GM23338 (cell line): ENCODE measurements at places on chromosomes 3 and 15.

- DNase-seq = no peak
Measured at GRCh38 chr3:193790086-193790990, 197.3 kb downstream of the OPA1 start.

DNA sequence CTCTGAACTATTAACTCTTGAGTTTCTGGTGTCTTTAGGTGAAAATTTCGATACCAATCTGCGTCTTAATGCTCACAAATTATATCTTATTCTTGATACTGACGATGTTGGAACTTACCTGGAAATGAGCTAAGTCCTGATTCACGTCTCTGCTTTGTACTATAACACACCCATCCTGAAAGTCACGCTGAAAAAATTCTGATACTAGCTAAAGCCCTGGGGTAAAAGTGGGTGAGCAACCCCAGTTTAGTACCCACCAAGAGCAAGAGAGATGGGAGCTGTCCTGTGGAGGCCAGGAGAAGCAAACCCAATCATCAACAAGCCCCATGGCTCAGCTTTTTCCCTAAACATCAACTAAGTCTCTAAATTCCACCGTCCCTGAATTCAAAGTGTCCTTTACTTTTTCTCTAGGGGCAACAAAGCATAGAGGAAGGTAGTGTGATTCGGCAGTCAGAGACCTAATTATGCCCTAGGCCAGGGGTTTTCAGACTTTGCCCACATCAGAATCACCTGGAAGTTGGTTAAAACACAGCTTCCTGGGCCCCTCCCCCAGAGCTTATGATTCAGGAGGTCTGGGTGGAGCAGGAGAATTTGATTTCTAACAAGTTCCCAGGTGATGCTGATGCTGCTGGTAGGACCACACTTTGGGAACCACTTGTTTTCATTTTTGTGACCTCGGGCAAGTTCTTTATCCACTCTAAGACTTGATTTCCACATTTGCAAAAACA, 90.2 kb downstream of the OSBPL10 start:
- DNase-seq = no peak

DNA sequence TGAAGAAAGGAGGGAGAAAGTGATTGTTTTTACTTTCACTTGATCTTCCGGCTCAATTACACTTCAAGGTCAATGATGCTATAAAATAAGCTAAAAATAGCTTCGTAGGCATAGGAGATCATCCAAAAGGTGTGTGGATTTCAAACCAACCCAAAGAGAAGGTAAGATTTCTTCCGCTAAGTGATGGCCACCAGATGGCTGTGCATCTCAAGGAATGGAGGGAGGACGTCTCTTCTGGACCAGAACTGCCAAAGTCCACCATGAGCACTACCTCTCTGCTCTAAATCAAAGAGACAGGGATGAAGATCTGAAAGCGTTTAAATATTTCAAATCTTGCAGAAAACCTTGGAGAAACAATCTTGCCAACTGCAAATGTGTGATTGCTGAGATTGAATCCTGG, 199.1 kb upstream of the ZPLD1 start:
- DNase-seq = peak; percentile 63

DNA sequence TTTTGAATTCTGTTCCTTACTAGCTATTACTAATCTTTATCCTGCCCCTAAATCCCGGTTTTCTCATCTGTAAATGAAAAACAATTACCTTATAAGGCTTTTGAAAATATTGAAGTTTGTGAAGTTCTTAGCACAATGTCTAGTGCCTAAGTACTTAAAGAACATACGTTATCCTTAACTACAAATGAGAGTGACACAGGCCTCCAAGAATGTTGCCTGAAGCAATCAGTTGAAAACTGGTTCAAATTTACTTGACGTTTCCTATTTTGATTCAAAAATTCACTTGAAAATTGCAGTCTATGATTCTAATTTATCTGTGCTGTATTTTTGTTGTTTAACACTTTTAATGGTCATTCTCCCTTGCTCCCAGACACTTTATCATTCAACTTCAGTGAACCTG, 3.2 kb downstream of the SENP7 start:
- DNase-seq = no peak

- no peak for DNase-seq
Measured at GRCh38 chr15:85518979-85519761, 138.8 kb downstream of the AKAP13 start.

DNA sequence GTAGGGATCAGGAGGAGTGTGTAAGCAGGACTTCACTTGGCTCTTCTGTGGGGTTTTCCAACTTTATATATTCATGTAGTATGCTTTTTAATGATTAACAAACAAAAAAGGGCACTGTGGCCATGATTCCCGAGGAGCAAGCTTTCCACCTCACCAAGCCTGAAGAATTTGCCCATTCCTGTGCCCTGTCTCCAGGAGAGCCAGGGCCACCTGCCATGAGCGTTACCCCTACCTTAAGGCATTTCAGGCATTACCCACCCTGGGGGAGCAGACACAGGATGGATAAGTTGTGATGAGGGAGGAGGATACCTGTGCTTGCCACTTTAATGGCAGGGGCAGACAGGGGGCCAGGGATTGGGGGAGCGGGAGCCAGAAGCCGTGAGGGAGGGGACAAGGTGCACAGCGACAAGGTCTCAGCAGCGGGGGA, 3.0 kb downstream of the TRPM1 start:
- DNase-seq = peak; percentile 37

- DNase-seq = peak; percentile 13
Measured at GRCh38 chr15:65790694-65791334, 1.3 kb downstream of the DENND4A start.

- DNase-seq = no peak
Measured at GRCh38 chr15:95432878-95433405, 897.6 kb upstream of the NR2F2 start.

- DNase-seq = peak; percentile 81
Measured at GRCh38 chr3:129278966-129279906, 566 bp downstream of the HMCES start.

DNA sequence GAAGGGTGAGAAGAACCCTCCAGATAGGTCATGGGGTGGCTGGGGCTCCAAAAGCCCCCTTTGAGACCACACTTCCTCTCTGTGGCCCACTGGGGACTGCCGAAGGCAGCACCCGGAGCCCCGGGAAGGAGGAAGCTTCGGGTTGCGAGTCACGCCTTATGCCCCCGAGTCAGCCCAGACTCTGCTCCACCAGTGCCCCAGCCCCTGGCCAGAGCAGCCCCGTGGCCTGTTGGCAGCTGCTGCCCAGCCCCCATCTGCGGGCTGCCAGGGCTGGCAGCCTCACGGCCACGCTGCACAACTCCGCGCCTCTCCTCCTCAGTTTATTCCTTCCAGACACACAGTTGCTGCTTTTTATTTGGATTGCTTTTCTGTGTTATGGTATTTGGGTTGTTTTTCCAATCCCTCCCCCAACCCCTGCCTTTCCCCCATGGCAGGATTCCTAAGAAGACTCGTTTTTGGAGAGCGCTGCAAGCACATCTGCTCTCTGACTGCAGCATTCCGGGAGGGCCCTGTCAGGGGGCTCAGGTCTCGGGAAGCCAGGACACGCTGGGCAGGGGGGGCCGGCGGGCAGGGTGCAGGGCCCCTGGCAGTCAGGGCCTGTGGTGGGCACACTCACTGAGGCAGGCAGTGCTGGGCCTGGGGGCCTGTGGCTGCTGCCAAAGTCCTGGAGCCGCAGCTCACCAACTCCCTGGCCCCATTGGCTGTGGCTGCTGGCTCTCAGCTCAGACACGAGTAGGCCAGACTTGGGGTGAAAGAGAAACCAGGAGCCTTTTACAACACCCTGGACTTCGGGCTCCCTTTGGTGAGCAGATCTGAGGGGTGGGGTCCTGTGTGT, 20.2 kb downstream of the MAGEF1 start:
- no peak for DNase-seq
